Stimulated activated CD4-positive, alpha-beta T cell treated with anti-CD3 and anti-CD28 coated beads, Interleukin-15, amount 100 ng/mL, for 24 hours (primary cell): ENCODE measurements at places on chromosomes 7 and 10.

DNA sequence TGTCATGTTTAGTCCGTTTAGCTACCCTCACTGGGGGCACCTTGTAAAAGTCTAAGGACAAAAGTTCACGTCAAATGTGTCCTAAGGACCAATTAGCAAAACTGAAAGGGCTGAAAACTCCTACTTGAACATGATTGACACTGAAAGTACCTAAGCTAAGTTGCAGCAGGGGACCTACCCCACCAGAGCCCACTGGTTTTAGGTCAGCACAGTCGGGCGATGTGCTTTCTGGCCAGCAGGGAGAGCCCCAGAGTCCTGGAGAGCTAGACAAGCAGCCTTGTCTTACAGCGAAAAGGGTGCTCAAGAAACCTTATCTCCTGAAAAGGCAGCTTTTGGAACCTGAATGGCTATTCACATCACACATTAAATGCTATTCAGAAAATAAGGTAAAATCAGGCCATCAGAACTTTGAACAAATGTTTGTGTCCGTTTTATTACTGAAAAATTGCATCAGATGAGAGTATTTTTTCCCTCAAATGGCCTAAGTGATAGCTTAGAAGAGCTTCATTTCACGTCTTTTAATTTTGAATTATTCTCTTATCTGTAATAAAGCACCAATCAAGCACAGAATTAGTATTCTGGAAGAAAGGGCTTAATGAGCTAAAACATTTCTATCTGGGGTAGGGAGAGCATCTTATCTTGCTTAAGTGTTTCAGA is 52.2 kb upstream of the MKI67 start:
- DNase-seq: peak; percentile 58

DNA sequence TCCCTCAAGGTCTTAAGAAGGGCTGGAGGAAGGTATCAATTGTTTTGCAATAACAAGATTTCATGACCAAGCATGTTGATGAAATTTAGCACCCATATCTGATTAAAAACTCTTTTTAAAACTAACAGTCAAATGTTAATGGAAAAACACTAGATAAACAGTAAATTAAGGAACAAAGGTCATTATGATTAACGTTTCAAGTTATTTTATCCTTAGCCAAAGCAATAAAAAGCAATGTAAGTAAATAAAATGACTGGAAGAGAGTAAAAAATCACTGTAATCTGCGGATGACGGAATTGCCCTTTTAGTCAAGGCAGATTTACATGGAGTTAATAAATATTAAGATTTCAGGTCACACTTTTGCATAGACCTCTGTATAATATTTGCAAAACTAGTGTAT is 179.5 kb upstream of the KLF6 start:
- DNase-seq: no peak

DNA sequence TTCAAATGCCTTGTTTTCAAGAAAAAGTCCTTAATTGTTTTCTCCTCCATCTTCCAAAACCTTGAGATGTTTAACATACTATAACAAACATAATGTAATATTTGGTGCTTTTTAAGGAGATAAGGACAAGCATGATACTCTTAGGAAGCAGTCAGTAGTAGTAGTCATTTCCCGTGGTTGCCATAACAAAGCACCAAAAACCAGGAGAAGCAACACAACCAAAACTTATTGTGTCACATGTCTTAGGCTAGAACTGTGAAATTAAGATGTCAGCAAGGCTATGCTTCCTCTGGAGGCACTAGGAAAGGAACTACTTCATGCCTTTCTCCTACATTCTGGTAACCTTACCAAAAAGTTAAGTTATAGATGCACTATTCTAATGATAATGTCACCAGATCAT is 106.8 kb downstream of the MBL2 start:
- DNase-seq: no peak

GRCh38 chr10:22643116-22643515 is 71.3 kb downstream of the PIP4K2A start:
- DNase-seq: no peak

DNA sequence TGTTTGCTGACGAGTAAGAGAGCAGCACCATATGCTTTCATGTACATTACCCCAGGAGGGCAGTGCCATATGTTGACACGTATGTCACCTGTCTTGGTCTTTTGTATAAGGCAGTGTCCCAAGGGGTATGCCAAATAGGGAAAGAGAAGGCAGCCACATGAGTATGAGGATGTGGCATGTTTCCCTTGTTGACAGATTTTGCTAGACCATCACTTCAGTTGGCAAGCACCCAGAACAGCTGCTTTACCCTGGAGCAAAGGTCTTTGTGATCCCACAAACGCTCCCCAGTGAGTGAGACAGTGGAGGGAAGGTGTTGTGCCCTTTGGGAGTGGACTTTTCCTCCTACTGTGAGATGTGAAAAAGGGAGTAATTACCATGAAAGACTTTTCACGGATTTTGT is 350.1 kb downstream of the ETV1 start:
- no peak for DNase-seq

DNA sequence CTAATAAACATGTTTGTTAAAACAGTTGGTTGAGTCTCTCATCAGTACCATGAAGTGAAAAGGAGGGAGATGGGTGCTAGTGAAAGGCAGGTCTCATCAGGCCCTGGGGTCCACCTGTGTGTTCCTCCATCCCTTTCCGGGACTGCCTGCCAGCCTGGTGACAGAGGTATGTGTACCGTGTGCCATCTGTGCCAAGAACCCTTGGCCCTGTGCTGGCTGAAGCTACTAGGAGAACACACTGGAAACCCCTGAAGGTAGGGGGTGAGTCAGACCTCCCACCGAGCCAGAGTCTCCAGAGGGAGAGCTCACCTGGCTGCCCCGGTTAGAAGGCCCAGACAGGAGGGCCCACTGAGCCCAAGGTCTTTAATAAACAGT is 2.3 kb downstream of the DDIT4 start:
- DNase-seq: peak; percentile 67

DNA sequence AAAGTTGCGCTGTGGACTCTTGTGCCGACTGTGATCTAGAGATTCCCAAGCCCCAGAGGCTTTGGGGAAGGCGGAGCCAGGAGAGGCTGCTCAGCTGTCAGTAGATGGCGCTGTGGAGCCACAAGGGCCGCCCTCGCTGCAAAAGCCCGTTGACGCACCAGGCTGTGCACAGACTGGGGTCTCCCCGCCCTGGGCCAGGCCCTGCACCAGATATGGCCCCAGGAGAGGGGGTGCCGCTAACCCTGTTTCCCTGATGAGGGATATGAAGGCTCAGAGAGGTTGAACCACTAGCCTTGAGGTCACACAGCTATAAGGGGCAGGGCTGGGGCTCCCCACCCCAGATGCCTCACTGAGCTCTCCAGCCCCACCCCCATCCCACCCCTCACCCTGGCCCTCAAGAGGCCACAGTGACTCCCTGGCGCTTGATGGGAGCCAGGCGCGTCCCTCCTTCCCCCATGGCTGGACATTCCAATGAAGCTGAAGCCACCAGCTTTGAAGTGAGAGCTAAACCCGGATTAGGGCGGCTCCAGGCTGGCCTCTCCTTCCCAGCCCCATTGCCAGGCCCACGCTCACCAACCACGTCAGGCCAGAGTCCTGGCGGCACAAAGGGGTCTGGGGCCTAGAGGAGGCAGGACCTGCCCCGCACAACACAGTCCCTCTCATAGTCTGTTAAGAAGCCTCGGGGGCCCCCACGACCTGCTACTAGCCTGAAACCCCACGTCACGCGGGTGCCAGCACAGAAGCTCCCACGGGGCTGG is 26.4 kb downstream of the MYL10 start:
- DNase-seq: peak; percentile 82

DNA sequence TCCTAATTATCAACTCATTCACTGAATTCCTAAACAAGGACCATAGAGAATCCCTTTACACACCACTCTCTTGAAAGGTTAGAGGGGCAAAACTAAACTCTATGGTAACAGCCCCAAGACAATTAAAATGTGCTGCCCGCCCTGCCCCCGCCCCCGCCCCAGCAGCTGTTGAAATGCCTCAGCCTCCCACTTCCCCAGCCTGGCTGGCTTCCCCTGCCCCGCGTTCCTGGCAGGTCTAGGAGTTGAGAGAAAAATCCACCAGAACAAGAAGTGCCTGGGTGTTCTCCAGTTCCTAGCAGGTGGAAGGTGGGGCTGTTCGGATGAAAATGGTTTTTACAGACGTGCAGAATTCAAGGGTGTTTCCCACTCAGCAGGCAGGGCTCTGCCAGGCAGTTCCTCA is 109.5 kb upstream of the ZEB1 start:
- DNase-seq: no peak

DNA sequence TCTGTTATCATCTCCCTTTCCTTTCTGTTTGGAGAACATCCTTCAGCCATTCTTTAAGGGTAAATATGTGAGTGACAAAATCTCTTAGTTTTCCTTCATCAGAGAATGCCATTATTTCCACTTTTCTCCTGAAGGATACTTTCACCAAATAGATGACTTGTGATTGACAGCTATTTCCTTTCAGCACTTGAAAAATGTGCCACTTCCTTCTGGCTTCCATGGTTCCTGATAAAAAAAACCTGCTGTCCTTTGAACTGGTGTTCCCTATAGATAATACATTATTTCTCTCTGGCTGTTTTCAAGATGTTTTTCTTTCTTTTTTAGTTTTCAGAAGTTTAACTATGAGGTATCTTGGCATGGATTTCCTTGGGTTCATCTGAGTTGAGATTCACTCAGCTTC is 79.7 kb downstream of the TBXAS1 start:
- DNase-seq: no peak

DNA sequence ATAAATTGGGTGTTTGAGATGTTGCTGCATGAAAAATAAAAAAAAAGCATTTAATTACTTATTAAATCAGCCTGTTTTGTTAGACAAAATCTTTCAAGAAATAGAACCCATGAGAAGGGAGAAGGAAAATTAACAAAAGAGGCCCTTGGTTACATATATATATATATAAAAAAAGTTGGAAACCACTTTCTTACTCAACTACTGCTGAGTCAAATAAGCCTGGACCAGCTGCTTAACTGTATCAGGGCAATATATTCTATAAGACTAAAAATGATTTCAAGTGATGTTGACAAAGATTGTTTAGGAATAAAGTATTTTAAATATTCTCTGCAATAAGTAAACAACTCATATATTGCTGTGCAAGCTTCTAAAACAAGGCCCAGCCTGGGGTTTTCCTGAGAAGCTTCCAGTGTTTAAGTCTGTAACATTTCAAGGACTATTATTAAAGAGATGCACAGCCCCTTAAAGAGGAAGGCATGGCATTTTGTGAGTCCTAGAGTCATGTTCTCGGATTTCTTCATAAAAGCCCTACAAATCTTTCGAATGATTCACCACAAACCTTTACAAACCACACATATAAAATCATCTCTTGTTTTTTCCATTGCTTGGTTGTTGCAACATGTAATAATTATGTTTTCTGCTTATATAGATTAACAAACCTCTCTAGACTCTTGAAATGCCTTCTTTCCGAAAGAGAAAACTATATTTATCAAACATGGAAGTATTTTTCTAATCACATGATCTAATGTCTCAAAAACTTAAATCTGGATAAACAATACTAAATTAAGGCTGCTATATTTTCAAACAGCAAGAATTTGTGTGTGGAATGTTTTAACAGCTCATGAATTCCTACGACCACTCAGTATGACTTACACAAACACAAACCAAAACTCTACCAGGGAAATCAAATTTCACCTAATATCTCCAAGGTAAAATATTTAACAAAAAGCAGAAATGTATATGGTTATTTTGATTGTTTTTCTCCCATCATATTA is 14.3 kb downstream of the JAZF1 start:
- DNase-seq: no peak

DNA sequence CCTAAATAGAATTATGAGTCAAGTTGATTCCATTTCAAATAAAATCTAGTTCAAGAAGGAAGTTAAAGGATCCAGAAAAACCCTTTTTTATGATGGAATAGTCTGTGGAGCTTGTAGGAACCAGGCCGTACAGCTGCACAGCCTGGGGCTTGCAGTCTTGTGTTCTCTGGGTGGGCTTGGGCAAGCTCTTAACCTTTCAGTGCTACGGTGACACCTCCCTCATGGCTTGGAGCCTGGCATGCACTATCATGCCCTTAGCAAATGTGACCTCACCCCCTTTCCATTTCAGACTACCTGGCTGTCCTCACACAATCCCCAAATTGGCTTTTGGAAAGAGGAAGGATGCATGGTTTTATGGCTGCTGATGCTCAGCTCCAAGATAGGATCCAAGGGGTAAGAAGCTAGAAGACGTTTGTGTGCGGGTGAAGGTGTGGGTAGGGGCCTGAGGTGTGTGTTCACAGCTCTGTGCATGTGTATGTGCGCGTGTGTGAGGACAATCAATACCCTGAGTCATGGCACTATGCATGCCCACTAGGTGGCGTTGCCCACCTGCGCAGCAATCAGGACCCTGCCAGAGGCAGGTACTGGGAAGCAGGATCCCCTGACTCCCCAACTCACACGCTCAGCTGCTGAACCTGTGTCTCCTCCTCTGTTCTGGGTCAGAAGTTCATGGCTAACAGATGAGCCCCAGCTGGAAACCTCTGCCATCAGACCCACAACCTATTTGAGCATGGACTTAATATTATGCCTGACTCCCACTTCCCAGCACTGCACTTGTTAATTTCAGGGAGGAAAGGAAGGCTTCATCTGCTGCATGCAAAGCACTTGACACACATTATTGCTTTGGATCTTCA is 113.4 kb downstream of the PTPN20 start:
- peak; percentile 80 for DNase-seq

GRCh38 chr7:129780974-129781927 is 169.7 kb downstream of the NRF1 start:
- DNase-seq: peak; percentile 51

GRCh38 chr10:8633909-8634308 is 579.4 kb downstream of the GATA3 start:
- DNase-seq: no peak

DNA sequence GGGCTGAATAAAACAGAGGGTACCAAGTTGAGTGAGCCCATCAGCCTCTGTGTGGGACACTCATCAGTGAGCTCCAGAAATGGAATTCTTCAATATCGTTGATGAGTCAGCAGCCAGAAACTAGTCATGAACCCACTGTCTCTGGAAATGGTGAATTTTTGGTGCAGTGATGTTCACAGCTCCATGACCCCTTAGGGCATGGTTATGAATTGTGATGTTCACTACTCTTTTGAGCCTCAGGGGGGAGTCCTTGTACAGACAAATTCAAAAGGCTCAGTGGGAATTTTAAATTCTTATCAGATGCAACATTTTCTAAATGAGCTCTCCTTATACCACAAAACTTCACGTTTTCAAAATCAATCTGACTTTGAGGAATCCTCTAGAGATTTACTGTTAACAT is 335.7 kb downstream of the PHTF2 start:
- no peak for DNase-seq

DNA sequence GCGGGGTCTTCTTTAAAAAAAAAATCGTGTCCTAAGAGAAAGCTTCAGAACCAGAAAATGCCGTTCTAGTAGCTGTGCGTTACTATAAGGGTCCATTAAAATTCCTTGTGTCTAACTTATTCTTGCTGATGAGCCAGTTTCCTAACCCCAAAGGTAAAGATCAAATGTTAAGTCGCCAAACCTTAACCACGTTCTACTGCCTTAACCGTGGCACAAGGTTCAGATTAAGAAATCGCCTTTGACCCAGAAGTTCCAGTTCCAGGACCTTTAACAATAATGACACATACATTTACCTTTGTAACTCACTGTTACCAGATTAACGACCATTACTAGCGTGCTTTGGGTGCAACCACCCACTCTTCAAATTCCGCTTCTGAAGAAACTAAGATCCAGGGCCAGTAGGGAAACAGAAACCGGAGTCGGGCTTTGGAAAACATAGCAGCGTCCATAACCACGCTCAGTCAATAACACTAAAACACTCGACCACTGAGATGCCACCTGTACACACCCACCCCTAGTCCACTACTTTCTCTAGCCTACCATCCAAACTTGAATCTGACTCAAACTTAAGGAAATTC is 620 bp downstream of the BET1 start:
- peak; percentile 4 for DNase-seq
